ENCODE measurements at places on chromosomes 3 and 15.
A peak's percentile ranks its signal among the peaks of the same experiment; 100 is the strongest.

- DNase-seq: no peak
Measured at GRCh38 chr3:52978109-52978754, 67.6 kb downstream of the SFMBT1 start.

DNA sequence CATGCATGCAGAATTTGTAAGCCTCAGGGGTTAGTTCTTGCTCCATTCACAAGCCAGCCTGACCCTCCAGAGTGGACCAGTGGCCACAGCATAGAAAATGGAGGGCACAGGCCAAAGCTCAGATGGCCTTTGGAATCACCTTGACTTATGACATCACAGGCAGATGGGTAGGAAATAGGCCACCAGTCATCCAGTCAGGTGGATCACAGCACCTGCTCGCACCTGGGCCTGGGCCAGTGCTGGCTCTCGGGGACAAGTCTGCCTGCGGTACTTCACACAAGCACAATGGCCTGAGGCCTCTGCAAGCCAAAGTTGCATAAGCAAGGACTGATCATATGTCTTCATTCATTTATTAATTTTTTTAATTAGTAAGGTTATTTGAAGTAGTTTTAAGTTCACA, 39.3 kb downstream of the PPCDC start:
- no peak for DNase-seq

DNA sequence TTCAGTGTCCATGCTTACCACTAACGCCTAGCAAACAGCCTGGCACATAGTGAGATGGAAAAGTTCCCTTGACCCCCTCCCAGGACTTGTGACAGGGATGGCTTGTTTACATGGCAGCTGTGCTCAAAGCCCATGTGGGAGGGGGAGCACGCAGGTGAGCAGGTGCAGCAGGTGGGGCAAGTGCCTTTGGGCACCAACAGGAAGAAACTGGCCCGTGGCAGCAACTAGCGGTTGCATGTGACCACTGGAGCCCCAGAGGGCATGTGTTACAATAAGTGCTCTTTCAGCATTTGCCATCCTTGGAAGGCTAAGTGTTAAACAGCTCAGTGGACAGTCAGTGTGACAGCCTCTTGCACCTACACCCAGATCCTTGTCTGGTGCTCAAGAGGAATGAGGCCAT, 734.6 kb downstream of the TUSC7 start:
- DNase-seq: no peak

DNA sequence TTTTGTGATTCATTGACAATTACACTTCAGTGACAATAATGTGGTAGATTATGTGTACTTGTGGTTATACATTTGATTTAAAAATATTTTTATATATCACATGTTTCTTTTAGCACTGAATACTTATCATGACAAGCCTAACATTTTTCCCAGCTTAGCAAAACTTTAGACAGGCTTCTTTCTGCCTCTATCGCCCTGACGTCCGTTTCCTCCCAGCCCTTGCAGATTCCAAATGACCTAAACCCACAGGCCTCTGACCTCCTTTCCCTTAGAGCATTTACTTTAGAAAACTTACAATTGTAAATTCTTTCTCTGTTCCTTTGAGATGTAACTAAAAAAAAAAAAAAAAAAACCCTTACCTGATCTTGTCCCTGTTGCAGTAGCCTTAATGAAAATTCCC, 326.1 kb downstream of the UNC13C start:
- DNase-seq: no peak

- DNase-seq: no peak
Measured at GRCh38 chr3:185470323-185470722, 28.5 kb downstream of the TMEM41A start.

DNA sequence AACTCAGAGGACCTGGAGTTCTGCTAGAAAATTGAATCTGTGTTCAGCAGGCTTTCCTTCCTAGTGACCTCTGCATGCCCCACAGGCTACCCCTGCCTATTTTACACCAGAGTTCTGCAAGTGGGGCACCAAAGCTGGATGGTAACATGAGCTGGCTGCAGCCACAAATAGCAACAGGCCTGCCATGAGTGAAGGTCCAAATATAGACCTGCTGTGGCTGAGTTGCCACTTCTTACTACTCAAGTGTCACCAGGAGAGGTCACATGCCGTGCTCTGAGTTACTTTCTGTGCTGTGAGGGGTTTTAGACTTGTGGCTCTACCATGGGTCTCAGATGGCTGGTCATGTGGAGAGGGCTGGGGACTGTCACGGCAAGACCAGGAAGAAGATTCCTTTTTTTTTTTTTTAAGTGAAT, at the start of gene FSD2:
Gene FSD2 (minus strand): TSS at position 76 of the 413 bp plus-strand sequence. CDS start 18,679 bp downstream, outside the sequence.
- no peak for DNase-seq

DNA sequence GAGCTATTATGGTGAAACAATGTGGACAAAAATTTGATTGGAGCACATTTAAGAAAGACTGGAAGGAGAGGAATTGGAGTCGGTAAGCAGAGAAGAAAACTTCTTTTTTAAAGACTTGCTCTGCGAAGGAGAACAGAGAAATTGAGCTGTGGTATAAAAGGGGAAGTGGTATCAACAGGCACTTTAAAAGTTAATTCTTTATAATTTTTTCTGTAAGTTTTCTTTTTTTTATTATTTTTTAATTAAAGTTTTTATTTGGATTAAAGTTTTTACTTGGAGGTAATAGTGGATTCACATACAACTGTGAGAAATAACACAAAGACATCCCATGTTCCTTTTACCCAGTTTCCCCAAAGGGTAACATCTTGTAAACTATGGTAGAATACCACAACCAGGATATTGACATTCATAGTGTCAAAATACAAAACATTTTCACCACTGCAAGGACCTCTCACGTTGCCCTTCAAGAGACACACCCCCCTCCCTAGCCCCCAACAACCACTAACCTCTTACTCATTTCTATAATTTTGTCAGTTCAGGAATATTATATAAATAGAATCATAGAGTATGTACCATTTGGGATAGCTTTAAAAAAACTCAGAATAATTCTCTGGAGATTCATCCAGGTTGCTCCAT, 33.8 kb upstream of the XIRP1 start:
- DNase-seq: no peak

DNA sequence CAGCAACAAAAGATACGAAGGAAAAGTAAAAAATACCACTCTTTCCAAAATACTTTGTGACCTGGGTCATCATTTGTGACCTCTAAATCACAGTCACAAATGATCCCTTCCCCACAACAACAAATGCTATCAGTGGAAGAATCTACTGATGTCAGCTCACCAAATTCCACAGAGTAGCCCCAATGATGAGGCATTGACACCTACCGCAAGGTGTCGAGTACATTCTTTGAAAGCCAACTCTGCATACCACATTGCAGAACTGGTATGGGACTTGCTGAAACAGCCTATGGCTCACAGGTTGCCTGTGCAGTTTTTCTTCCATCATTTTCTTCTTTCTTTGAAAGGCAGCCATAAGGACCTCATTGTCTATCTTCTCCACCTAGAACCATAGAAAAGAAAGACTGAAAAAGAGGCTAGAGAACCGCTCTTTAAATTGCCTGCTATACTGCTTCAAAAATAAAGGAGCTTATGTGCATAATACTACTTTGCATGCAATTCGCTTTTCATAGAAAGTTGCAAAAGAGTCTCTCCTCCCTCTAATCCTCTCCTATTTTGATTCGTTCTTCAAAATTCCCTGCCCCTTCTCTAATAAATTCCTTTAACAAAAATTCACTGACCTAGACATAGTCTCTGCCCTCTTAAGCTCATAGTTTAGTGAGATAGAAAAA, 21.4 kb upstream of the KPNA1 start:
- no peak for DNase-seq

DNA sequence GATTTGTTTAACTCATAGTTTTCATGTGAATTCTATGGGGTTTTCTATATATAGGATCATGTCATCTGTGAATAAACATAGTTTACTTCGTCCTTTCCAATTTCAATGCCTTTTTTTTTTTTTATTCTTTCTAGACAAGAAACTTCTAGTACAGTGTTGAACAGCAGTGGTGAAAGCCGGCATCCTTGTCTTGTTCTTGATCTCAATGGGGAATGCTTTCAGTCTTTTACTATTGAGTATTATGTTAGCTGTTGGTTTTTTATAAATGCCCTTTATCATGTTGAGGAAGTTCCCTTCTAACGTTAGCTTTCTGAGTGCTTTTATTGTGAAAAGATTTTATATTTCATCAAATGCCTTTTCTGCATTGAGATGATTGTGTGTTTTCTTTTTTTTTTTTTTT, 69.0 kb downstream of the SLMAP start:
- no peak for DNase-seq

- no peak for DNase-seq
Measured at GRCh38 chr3:59438492-59438891, 388.7 kb upstream of the CFAP20DC start.

DNA sequence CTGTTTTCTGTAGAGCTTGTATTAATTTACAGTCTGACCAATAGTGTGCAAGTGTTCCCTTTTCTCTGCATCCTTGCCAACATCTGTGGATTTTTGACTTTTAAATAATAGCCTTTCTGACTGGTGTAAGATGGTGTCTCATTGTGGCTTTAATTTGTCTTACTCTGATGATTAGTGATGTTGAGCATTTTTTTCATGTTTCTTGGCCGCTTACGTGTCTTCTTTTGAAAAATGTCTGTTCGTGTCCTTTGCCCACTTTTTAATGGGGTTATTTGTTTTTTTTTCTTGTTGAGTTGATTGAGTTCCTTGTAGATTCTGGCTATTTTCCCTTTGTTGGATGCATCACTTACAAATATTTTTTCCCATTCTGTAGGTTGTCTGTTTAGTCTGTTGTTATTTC, 7.6 kb upstream of the ACOX2 start:
- no peak for DNase-seq

DNA sequence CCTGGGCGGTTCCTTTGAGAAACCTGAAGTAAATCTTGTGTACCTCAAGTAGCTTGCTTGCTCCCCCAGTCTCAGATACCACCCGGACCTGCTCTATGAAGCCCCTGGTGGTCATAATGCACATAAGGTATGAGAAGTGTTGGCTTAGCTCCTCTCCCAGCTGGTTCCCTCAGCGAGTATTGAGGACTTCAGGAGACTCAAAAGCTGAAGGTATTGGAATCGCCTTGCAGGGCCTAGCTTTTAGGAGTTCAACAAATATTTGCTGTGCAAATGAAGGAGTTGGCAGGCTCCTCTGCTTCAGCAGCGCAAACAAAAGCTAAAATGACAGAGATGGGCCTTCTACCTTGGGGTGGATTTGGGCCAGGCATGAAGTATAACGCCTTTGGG, 1.7 kb downstream of the CMTM8 start:
- peak; percentile 13 for DNase-seq

DNA sequence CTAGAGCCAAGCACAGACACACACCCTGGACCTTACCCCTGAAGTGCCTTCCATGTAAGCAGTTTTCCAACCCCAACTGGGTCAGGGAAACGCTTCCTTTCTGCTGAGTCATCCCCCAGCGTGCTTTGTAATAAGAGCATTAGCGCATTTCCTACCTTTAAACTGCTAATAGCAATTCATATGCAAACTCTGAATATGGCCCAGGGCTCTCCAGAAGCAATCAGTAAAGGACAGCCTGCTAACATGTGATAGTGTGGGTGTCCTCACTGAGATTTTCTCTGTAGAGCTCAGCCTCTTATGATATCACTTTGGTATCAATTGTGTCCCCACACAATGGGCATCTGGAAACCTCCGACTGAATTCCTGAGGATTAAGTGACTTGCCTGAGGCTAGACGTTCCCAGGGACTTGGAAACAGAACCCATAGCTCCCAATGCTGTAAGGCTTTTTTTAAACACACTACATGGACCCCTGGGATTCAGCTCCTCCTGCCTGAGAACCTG, 5.6 kb downstream of the GABRB3 start:
- DNase-seq: peak; percentile 43

DNA sequence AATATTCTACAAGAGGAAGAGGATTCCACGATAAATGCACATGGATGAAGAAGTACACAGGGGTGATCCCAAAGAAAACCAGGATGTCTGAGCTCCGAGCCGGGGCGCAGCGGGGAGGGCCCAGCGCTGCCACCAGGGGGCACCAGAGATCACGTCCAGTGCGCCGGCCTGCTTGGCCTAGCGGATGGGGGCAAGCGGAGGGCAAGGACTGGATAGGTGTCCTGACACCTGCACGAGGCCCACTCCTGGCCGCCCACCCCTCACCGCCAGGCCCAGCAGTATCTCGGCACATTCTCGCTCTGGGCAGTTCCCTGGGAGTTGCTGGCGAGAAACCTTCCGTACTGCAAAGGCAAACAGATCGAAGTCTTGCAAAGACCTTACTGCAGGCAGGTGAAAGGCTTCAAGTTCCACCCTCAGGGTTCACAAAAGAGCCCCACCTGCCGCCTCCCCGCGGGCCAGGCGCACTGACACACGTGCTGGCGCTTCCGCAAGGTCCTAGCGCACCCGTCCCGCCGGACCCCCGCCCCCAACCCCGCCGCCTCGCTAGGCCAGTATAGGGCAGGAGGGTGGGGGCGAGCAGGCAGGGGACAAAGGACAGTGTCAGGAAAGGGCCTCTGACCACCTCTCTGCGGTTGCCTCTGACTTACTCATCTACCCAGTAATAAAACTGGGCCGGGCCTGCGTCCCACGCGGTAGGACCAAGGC, 3.3 kb downstream of the ANKRD63 start:
- DNase-seq: peak; percentile 70

DNA sequence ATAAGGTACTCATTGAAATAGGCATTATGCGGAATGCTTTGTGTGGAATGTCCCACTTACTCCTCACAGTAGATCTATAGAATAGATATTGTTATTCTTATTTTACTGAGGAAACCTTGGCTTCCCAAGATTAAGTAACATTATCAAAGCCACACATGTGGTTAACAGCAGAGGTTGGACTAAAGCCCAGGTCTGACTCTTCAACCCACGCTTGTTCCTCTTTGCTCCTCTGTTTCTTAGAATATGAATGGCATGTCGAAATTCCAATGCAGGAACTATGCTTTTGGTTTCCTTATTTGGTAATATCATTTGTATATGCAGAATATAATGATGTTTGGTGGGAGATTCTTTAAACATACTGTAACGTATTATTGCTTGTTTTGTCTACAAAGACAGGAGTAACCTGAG, 818.8 kb upstream of the LMCD1 start:
- DNase-seq: no peak

GRCh38 chr3:16503191-16503776, 10.2 kb downstream of the RFTN1 start:
- no peak for DNase-seq

DNA sequence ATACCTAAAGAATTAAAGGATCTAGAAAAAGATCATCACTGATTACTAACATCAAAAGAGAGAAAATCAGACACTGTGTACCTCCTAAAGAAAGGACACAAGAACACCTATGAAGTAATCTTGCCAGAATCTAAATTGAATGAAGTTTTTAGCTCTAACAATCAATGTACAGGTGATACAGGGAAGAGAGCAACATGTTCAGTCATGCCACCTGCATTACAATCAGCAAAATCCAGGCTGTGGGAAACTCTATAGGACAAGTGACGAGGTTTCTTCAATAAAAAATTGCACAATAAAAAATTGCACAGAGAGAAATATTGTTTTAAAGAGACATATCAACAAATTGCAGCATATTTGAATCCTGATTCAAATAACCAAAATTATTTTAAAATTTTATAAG, 93.3 kb downstream of the SEMA5B start:
- no peak for DNase-seq

GRCh38 chr3:8652324-8652987, 7.9 kb upstream of the SSUH2 start:
- no peak for DNase-seq

Measured in Daoy (cell line).